ENCODE measurements at places on chromosomes 6 and 20.

DNA sequence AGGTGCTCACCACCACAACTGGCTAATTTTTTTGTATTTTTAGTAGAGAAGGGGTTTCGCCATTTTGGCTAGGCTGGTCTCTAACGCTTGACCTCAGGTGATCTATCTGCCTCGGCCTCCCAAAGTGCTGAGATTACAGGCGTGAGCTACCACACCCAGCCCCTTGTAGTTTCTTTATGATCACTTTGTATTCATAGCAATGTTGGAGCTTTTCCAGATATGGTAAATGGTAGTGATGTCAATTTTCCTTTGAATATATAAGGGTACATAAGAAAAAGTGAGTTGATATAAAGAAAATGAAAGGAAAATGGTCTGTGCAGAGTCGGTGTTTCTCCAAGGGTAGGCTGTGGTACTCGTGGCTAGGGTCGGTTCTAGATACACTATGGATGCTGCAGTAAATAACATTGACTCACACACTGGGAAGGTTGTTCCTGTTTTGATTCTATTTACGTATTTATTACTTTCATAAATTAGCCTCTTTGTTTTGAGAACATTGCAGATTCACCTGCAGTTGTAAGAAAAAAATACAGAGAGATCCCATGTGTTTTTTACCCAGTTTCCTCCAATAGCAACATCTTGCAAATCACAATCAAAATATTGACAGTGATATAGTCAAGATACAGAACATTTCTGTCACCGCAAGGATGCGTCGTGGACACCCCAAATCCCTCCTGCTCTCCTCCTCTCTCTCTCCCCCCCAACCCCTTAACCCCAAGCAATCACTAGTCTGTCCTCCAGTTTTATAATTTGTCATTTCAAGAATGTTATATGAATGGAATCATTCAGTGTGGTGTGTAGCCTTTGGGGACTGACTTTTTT is 2.5 kb downstream of the ZNF831 start:
- no peak for DNase-seq

DNA sequence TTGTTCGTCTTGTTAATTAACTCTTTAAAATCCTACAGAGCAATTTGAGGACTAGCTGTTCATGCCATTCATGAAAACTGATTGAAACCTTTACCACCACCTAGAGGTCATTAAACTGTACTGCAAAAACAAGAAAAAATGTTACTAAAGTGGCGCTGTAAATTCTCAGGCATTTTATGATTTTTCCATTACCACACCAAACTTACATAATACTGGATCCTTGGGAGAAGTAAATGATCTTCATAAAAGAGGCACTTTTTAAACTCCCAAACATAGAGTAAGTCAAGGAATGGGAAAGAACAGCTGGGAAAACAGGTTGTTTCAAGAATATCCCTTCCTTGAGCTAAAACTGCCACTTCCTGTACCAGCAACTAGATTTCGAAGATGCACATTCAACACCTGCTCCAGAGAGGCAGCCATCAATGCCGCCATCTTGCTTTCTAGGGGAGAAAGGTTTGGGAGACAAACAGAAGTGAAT is 54.3 kb downstream of the MYLIP start:
- DNase-seq: no peak

- DNase-seq: no peak
Observed at GRCh38 chr6:33945931-33946330, 142.1 kb upstream of the MLN start.

GRCh38 chr6:48743738-48744137 is 632.7 kb upstream of the PTCHD4 start:
- DNase-seq: no peak

DNA sequence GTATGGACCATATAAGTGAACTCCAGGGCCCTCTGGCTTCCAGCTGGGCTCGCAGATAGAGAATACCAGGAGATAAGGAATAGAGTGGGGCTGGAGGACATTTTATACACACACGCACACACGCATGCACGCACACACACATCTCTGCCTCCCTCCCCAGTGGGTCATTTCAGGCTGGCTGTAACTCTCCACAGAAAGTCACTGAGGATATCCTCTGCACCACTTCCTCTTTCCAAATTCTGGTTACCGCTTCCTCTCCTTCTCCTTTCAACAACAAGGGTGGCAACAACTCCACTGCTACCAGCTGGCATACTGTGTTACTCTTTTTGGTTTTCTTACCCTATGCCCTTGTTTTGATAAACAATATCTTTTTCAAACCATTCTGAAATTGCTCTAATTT is 280.2 kb downstream of the COL12A1 start:
- no peak for DNase-seq

Measured in mucosa of gallbladder (tissue), 1 donor.